ENCODE measurements at places on chromosomes 2 and 18.
A peak's percentile ranks its signal among the peaks of the same experiment; 100 is the strongest.

DNA sequence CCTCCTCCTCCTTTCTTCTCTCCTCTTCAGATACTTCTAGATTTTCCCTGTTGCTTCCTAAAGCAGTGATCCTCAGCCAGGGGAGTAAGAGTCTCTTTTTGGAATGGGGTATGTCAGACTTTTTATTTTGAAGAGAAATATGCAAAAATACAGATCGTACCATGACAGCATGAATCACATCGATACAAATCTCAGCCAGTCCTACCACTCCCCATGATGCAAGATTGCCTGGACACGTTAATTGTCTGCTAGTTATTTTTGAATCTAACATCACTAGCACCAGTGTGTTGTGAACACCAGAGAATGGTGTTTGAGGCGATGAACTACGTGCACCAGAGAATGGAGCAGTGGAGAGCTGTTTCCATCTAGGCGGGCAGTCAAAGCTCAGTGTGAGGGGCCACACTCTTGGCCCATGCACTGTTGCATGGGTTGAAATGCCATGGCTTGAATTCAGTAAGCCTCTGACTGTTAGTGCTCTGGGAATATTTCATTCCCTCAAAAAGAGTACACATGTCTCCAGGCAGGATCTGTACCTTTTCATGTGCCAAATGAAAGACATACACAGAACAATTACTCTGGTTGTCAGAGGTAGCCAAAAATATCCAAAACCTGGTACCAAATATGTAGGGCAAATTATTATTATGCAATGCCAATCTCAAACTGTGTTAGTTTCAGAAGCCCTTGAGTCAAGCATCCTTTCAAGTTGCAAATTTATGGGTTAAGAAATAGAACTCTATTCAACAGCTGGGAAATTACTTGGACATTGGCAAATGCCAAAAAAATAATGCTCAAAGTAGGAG, 46.3 kb upstream of the RALBP1 start:
- DNase-seq, result no peak

DNA sequence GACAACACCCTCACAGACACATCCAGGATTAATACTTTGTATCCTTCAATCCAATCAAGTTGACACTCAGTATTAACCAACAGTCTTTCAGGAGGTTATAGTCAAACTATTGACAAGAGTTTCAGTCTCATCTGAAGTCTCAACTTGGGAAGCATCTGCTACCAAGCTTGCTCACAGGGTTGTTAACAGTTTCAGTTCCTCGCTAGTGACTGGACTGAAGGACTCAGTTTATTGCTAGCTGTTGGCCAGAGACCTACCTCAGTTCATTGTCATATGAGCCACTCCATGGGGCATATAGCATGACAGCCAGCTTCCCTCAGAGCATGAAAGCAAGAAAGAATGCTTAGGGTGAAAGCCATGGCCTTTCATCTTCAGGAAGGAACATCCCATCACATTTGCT, 228.6 kb downstream of the EPHA4 start:
- no peak for DNase-seq

DNA sequence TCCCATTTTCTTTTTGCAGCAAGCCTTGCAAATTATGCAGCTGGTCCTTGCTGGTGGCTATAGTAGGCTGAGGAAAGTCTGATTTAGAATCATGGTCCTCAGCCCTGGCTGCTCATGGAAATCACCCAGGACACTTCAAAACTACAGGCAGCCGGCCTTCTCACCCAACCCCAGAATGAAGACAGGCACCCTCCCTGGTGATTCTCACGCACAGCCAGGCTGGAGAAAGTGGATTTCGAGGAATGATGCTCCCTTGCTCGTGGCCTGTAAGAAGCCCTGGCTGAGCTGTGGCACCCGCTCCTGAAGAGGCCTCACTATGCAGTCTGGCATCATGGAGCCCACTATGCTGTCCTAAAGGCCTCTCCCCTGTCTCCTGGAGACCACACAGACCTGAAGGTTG, 157.4 kb downstream of the CAPN13 start:
- no peak for DNase-seq

DNA sequence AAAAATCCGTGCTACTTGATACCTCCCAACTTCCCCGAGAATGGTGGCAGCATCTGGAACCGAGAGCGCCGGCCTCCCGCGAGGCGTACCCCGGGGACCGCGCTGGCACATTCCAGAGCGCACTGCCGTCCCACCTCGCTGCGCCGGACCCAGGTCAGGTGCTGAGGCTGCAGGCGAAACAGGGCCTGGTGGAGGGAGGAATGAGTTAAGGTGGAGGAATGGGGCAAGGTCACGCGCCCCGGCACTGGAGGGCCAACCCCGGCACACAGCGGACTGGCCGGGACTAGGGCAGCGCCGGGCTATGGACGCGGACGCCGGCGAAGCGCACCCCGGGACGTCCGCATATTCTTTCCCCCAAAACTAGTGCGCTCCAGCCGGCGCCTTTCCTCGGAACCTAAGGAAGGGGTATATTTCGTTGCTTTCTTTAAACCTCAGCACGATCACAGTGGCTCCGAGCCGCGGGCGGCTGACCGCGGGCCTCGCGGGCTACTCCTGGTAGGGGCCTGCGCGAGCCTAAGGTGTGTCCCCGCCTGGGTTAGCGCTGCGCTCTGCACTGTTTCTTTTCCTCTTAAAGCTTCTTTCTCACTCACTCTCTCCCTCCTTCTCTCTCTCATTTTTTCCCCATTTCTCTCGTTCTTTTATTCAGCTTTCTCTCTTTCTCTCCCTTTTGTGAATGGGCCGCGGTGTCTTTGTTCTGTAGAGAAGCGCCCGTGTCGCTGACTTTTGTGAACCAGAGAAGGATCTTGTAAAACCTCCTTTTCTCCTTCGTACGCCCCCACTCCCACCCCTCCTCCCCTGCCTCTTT, 2.1 kb upstream of the OTX1 start:
- no peak for DNase-seq

DNA sequence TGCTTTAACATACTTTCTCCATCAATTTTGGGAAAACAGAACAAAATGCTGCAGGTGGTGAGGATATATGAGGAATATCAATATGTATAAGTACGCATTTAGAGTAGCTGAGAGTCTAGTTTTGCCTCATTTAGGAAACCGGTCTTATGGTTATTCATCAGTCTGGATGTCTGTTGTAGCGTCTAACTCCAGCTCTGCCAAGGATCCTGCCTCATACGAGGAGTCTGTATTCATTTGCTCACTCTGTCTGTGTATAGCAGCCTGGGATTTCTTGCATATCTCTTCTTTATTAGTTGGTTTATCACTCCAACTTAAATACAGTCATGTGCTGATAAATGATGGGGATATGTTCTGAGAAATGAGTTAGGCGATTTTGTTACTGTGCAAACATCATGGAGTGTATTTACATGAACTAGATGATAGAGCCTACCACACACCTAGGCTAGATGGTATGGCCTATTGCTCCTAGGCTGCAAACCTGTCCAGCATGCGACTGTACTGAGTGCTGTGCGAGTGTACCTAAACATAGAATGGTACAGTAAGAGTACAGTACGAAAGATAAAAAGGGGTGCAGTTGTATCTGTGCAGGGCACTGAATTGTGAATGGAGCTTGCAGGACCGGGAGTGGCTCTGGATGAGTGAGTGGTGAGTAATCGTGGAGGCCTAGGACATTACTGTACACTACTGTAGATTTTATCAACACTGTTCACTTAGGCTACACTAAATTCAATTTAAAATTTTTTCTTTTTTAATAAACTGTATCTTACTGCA, 148.1 kb downstream of the ZNF407 start:
- DNase-seq, result peak; percentile 19

Measured in GM04504 (cell line).